ENCODE measurements at places on chromosomes 16 and 17.

DNA sequence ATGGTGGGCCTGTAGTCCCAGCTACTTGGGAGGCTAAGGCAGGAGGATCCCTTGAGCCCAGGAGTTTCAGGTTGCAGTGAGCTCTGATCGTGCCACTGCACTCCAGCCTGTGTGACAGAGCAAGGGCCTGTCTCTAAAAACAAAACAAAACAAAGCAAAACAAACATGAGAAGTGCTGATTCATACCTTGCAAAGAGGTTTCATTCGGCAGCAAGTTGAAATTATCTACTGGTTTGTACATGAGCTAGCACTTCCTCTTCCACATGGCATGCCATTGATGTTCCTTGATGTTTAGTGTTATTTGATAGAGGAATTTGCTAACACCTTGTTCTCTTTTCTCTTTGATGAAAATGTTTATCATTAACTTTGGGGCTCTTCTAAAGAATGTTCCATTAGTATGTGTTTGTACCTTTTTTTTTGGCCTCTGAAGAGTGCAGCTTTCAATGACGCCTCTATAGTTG, 50.6 kb downstream of the SPECC1 start:
- DNase-seq: peak; percentile 39

GRCh38 chr17:41492771-41493170, 3.1 kb upstream of the KRT36 start:
- DNase-seq: no peak

GRCh38 chr17:5533486-5534315, 47.3 kb downstream of the MIS12 start:
- no peak for DNase-seq

GRCh38 chr16:9068886-9069285, 22.6 kb upstream of the HAPSTR1 start:
- DNase-seq: no peak

- DNase-seq: no peak
Measured at GRCh38 chr16:87628940-87629339, 26.6 kb downstream of the JPH3 start.

DNA sequence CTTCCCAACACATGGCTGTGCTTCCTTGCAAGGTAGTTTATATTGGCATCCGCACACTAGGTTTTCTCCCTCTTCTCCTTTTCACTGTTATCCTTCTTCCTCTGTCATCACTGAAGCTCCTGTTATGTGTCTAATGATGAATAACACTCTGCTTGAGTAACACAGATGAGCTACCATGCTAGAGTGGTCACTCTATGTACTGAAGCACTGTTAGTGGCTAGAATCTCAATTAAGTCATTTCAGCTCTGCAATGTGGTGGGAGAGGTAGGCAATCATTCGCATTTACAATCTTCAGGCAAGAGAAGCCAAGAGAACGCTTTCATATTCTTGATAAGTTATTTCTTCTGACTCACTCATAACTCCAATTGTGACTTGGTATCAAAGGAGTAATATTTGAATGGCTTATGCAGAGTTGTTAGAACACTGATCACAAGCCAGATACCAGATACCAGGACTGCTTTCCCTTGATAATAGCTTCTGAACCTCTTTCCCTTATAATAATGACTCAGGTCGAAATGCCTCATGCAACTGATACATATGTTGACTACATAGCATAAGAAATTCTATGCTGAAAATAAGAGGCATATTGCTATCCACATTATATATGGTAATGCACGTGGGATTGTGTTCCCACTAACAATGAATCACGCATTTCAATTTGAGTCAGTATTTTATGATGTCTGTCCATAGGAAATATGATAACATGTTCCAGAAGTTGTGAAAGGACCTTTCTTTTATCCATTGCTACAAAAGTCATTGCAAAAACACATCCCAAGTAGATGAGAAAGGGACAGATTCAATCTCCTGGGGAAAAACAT, 158.0 kb upstream of the HS3ST3A1 start:
- no peak for DNase-seq

DNA sequence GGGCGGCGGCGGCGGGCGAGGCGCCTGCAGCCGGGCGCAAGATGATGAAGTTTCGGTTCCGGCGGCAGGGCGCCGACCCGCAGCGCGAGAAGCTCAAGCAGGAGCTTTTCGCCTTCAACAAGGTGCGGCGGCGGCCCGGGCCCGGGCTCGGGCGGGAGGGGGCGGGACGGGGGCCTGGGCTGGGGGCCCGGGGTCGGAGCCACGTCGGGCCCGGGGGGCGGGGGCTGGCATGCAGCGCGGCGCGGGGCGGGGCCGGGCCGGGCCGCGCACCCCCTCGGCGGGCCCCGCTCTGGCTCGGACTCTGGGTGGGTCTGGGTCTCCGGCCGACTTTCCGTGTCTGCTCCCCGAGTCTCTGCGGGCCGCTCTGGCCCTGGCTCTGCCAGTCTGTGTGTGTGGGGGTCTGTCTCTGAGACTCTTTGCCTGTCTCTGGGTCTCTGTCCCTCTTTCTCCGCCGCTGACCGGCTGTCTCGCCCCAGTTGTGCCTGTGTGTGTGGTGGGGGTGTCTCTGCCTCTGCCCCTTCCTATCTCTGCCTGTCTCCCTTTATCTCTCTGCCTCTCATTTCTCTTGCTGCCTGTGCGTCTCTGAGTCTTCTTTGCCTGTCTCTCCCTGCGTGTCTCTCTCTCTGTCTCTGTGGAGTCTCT, 328 bp downstream of the LLGL1 start:
- peak; percentile 14 for DNase-seq

DNA sequence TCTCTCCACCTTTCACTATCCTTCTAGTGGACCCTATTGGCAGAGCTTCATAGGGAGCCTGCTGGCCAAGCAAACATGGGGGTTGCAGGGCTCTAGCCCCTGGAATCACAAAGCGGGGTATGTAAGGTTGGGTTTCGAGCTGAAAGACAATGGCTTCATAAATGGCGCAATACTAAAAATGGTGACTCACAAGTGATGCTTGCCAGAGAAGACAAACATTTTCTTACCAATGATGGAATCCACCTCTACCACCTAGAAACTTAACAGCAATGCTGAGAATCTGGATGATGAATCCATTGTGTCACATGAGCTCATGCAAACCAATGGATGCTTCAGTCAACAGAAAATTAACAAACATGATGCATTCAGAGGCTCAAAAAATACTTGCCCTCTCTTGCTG, 375.3 kb upstream of the PSMD7 start:
- DNase-seq: no peak

GRCh38 chr16:75262104-75262799, 10.8 kb upstream of the BCAR1 start:
- DNase-seq: no peak

DNA sequence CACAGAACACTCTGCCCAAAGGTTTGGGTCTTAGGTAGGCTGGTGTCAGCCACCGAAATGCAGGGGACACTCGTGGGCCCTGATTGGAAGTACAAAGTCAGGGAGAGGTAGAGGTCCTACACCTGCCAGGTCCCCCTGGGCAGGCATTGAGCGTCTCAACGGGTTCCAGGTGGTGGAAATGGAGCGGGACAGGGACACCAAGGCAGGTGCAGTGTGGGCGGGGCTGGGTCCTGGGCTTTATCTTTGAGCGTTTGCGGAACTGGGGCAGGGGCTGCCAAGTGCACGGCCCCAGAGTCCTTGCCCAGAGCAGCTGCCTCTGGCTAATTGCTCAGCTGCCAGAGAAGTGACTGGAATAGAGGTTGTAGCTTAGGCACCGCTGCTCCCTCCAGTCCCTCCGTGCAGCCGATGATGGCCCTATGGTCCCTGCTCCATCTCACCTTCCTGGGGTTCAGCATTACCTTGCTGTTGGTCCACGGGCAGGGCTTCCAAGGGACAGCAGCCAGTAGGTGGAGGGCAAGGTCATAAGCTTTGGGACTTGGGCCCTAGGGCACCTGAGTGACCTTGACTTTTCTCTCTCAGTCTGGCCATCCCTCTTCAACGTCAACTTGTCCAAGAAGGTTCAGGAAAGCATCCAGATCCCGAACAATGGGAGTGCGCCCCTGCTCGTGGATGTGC, at the start of gene ZACN:
Gene ZACN (plus strand): TSS at position 323 of the 675 bp plus-strand sequence. CDS start 83 bp downstream, at position 406.
- DNase-seq: no peak

DNA sequence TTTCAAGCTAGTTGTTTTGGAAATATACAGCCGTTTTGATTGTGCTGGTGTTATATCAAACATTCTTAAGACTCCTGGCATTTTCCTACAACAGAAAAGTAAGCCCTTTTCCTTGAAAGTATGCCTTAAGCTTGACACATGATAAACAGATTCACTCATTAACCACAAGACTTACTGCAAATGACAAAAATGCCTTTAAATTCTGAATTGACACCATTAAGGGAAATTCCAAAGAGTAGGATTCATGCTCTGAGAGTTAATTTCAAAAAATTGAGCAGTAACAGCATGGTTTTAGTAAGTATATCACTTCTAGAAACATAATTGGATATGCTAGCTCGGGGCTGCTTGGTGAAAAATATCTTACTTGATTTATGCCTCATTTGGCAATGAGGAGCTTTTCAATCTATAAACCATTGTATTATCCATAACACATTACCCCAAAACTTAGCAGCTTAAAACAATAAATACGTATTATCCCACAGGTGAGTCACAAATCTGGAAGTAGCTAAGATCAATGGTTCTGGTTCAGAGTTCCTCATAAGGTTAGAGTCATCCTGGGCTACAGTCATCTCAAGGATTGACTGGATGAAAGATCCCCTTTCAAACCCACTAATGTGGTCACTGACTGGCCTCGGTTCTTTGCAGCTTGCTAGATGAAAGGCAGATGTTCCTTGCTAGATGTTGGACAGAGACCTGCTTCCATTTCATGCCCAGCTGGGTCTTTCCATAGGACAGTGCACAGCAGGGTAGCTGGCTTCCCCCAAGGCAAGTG, 8.2 kb upstream of the PHAF1 start:
- DNase-seq: no peak

GRCh38 chr17:36899250-36900159, 37.8 kb upstream of the LHX1 start:
- DNase-seq: no peak

DNA sequence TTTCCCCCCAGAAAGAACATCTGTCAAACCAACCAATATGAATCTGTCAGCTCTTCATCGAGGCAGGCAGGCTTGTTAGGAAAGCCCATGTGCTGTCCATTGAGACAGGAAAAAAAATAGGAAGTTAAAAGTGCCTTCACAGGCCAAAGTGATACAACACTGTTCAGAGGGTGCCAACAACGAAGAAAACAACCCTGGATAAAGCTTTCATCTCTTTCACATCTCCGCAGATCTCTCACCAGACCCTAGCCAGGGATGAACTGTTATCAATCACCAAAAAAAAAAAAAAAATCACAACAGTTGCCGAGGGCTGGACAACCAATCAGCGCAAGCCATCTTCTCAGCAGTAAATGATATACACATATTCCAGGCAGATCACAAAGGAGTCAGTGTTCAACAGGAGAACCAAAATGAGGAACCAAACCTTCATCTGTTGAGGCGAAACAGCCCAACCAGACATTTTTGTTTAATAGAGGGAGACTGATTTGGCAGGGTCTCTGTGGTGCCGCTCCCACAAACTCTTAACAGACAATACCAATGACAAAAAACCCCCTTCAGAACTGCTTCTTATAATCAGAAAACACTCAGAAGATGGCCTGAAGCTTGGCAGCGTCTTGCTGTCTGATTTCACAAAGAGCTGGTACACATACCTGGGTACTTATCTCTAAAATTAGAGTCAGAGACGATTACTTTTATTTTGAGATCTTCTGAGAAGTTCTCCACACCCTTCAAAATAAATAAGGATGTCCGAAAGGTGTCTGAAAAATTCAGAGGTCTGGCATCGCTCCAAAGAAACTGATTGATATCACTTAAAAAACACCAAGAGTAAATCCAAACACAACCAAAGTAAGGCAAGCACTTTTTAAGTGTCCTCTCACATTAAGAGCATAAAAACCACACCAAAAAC, 1.8 kb downstream of the MAP3K14 start:
- no peak for DNase-seq

- DNase-seq: peak; percentile 43
Measured at GRCh38 chr17:82463925-82464566, 5.5 kb downstream of the NARF start.

DNA sequence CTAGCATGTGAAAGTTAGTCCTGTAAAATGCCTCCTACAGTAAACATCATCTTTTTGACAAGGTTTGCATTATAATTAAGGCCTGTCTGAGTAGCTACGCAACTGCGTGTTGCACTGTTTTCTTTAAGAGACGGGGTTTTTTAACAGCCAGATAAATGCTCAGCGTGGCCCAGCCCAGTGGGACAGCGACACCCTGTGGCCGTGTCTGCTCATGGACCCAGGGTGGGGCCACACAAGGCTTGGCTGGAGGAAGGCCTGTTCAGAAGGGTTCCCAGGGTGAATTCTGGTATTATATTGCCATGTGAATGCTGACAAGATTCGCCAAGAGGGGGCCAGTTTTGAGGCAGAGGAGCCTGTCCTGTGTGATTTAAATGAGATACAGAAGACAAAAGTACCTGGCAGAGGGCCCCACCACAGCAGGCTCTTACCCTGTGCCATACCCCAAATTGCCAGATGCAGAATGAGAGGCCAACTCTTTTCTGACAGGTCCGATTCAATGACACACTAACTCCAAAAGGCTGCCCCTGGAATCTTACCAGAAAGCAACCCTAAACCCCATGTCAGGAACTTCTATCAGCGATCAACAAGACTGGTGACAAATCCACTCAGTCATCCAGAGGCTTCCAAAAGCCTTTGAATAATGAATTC, 65.9 kb upstream of the IRX6 start:
- DNase-seq: peak; percentile 13

GRCh38 chr16:74586948-74587347, 20.0 kb downstream of the GLG1 start:
- DNase-seq: no peak

DNA sequence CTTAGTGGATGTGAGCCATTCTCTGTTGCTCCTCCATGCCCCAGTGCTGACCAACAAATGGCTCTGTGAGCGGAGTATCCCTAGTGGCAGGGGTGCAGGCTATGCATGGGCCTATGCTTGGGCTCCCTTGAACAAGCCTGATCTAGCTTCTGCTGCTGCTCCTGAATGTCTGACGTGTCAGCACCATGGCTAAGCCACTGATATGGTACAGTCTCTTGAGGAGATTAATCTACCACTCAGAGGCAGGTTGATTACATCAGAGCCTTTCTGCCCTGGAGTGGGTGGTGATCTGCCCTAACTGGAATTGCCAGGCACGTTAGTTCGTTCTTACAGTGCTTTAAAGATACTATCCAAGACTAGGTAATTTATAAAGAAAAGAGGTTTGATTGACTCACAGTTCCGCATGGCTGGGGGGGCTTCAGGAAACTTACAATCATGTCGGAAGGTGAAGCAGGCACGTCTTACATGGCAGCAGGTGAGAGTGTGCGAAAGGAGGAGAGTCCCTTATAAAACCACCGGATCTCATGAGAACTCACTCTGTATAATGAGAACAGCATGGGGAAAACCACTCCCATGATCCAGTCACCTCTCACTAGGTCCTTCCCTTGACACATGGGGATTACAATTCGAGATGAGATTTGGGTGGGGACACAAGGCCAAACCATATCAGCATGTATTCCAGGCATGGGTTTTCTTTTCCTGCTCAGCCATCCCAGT, 41.5 kb upstream of the B4GALNT2 start:
- DNase-seq: no peak

- DNase-seq: no peak
Measured at GRCh38 chr17:37111329-37111728, 162.6 kb downstream of the AATF start.

- DNase-seq: no peak
Measured at GRCh38 chr17:16251043-16251442, 34.0 kb downstream of the PIGL start.

- peak; percentile 34 for DNase-seq
Measured at GRCh38 chr16:89786474-89787364, 29.7 kb downstream of the FANCA start.

GRCh38 chr17:64329588-64329987, 61.1 kb downstream of the PECAM1 start:
- DNase-seq: no peak

GRCh38 chr16:83674931-83675535, 132.7 kb upstream of the HSBP1 start:
- DNase-seq: no peak
